ENCODE measurements at places on chromosomes 2 and 18.

DNA sequence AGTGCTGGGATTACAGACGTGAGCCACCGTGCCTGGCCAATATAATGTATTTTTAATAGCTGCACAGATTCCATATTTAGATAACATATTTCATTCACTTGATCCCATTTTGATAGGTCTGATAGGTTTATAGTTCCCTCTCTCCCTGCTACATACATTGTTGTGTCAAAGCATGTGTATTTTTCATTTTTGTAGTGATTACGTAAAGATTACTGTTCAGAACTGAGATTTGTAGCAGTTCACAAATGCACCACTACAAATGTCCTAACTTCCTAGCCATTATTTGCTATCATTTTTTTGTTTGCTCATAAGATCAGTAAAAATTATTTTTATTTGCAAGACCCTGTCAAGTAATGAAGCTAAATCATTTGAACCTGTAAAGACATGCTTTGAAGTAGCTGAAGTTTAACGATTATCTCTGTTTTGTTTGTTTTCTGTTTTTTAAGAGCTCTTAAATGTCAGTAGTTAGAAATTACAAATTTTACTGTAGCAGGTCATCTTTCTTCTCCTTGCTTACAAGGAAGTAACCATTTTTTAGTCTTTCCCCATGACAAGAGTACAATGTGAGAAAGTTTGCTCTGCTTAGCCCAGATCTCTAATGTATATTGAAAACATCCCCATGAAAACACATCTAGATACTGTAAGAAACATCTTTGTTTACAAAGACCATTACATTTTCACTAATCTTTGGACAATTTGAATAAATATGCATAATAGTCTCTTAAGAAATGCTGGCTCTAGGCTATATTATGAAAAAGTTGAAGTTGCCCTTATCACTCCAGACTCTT, 54.1 kb downstream of the EML4 start:
- no peak for DNase-seq

DNA sequence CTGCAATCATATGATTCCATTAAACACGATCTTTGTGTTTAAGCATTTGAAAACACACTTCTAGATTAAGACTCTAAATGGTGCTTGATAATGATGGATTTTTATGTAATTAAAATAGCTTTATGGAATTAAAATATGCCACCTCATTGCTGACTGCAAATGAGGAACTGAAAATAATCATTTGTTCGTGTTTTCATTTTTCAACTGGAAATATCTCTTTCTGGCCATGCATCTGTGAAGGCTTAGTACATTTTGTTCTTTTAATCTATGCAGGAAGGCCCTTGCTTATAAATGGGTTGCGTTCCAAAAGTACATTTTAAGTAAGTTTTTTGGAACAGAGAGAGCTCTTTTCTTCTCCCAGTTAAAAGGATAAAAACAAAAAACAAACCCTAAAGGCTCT, 125.5 kb downstream of the MC4R start:
- DNase-seq = no peak

DNA sequence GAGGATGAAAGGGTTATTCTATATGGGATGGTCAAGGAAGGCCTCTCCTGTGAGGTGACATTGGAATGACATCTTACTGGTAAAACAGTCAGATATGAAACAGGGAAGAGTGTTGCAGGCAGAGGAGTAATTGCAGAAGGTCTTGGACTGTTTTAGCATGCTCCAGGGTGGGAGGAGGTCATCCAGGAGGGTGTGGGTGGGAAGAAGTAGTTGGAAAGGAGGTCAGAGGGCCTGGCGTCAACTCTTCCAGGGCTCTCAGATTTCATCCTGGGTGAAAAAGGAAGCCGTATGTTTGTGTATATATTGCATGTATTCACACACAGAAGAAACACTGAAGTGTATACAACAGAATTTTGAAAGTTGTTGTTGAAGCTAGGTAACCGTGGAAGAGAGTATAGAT, 48.2 kb downstream of the ATP9B start:
- no peak for DNase-seq

- DNase-seq = no peak
These were observed 217.7 kb downstream of the MBD5 start for GRCh38 chr2:148238561-148238960.

- DNase-seq = no peak
These were observed 173.2 kb upstream of the ARL4C start for GRCh38 chr2:234670052-234670451.

DNA sequence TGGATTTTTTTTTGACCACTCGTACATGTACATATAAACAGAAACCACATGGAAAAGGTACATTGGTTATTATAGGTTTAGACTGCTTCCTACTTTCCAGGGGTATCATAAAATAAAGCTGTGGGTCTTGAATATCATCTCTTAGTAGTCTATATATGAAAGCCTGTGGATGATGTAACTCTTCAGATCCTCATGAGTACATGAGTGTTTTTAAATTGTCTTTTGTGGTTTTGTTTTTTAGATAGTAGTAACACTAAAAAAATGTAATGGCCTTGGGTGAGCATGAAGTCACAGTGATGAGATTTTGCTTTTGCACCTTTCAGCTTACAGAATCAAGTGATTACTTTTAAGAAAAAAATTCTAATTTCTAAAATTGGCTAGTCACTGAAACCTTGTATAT, 80.2 kb downstream of the RAB3GAP1 start:
- no peak for DNase-seq

DNA sequence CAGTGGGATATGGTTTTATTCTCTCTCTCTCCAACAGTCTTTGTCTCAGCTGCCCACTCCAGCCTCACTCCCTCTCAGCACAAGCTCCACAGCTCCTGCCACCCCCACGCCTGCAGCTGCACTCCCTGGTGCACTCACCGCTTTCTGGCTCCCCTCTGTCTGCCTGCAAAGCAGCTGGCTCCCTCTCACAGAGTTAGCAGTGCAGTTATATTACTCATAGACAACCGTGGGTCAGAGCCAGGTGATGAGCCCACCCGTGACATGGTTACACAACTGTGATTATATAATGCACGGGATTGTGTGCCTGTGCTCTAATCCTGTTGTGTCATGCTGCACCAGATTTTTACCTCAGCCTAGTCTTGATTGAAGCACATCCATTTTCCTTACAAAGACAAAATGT, 276.9 kb upstream of the CHAC2 start:
- peak; percentile 48 for DNase-seq

DNA sequence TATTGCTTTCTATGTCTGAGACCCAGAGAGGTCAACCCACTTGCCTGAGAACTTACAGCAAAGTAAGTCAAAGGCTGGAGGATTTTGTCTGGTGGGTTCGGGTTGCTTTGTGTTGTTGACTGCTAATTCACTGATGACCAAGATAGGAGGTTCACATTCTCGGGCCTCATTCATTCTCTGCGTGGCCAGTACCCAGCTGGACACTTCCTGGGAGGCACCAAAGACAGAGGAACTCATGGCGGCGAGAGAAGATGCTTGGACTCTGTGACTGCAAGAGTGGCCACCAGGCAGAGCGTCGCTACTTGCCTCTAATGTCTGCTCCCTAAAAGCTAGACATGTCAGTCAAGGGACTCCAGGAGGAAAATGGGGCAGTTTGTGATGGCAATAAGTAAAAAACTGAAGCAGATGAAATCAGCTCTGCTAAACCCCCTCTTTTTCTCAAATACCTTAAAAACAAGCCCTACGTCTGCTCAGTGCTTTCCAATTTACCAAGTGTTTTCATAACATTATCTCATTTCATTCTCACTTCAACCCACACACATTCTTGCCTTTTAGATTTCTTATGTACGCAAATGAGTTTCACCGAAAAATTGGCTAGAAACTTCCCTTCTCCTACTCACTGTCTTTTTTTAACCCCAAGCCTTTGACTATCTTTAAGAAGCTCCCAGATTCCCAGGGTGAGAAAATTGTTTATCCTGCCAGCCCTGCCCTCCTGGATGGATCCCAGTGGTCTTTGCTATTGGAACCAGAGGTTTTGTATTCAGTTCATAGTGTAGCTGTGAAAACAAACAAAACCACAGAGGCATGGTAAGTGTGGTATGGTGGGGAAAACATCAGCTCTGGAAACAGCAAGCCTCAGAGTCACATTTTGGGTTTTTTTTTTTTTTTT, 4.9 kb upstream of the LBH start:
- no peak for DNase-seq

DNA sequence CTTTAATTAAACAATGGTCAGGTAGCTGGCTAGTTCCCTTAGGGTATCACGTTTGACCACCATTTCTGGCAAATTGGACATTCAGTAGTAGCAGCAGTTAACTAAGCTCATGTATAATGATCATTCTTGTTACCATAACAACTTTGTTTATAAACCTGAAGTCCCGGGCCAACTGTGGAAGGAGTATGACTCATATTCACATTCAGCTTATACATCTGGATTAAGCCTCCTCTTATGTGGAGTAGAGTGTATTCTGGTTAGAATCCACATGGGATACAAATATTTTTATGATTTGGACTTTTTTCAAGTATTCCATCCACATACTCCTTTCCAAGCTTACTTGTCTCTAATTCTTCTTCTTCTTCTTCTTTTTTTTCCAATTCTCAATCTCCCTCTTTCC, 70.3 kb upstream of the ZSWIM2 start:
- no peak for DNase-seq

DNA sequence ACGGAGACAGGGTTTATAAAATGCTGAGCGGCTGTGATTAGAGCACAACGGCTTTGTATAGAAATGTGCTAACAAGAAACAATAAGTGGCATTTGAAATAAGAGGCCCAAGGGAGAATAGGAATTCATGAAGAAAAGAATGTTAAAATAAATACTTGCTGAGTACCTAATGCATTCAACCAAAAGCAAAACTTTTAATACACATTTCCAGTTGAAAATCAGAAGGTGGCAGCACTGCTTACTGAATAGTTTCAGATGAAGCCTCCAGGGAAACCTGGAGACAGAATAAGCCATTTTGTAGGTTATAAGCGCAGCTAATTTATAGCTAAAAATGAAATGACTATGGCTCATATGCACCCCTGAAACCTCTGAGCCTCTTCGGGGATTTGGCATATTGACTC, 286.6 kb downstream of the DPP10 start:
- no peak for DNase-seq

GRCh38 chr2:61328707-61329251, 142.1 kb downstream of the USP34 start:
- no peak for DNase-seq

- DNase-seq = no peak
These were observed 193.2 kb upstream of the TWIST2 start for GRCh38 chr2:238654479-238655197.

- DNase-seq = no peak
These were observed 923.7 kb downstream of the NRXN1 start for GRCh38 chr2:50108245-50108644.

- no peak for DNase-seq
These were observed 44.8 kb downstream of the ASAP2 start for GRCh38 chr2:9251154-9252001.

GRCh38 chr2:233457356-233457755, 103.1 kb downstream of the DGKD start:
- no peak for DNase-seq

DNA sequence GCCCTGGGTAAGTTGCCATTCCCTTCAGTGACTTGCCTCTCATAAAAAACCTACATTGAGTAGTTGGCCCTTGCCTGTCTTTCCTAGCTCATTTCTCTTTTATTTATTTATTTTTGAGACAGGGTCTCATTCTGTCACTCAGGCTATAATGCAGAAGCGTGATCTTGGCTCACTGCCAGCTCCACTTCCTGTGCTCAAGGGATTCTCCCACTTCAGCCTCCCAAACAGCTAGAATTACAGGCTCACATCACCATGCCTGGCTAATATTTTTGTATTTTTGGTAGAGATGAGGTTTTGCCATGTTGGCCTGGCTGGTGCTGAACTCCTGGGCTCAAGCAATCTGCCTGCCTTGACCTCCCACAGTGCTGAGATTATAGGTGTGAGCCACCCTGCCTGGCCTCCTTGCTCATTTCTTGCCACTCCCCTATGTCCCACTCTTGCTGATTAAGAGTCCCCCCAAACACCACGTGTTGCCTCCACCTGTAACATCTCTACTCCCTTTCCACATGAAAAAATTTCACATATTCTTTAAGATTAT, 12.6 kb downstream of the EVA1A start:
- DNase-seq = peak; percentile 76

DNA sequence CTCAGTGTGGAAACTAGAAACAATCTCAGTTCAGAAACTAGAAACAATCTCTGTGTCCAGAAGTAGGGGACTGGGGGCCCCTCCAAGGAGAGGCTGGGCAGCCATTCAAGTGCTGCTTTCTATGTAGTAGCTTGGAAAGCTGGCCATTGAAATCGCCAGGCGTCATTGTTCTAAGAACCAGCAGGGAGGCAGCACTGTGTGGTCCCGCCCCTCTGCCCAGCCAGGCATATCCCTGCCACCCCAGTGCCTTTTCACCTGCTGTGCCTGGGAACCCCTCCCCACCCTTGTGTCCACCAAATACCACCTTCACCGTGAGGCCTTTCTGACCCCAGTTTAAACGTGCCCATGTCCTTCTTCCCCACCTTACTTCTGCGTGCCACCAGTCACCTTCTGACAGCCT, 221.6 kb downstream of the GBX2 start:
- DNase-seq = no peak

GRCh38 chr2:16750175-16750924, 84.7 kb upstream of the CYRIA start:
- DNase-seq = no peak

GRCh38 chr2:160085662-160086061, 23.2 kb upstream of the PLA2R1 start:
- DNase-seq = no peak

GRCh38 chr18:77111951-77112746, 20.4 kb downstream of the MBP start:
- DNase-seq = no peak

GRCh38 chr2:169702996-169703395, 8.7 kb downstream of the PHOSPHO2 start:
- no peak for DNase-seq

- DNase-seq = no peak
These were observed 189.2 kb upstream of the EPHA4 start for GRCh38 chr2:221761260-221761659.

- DNase-seq = peak; percentile 46
These were observed at the start of gene KLF7 for GRCh38 chr2:207165121-207166038. Gene KLF7, minus strand, starts transcription at chr2:207165948. Its CDS starts 380 bp downstream, at chr2:207165568.

- no peak for DNase-seq
These were observed 100.3 kb upstream of the NCK2 start for GRCh38 chr2:105644174-105644980.

DNA sequence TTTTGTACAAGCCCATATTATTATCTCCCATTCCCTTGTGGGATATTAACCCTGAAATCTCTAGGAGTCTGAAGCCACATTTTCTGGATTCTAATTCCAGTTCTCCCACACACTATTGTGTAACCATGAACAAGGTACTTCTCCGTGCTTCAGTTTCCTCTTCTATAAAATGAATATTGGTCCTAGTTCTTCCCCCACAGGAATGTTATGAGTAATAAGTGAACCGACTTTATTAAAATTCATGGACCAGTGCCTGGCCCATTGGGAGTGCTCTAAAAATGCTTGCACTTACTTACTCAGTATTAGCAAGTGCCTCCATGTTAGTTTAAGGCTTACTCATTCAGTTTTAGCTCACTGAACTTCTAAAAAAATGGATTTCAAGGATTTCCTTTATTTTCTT, 1.4 kb upstream of the ACMSD start:
- DNase-seq = no peak

- no peak for DNase-seq
These were observed 1207.3 kb downstream of the DPP10 start for GRCh38 chr2:115649731-115650130.

GRCh38 chr2:182870227-182870626, 3.8 kb upstream of the FRZB start:
- peak; percentile 24 for DNase-seq
